Ascending aorta (tissue), 2 donors: ENCODE measurements at places on chromosomes 13 and 19.

GRCh38 chr19:16715611-16716010 lies 4.0 kb upstream of the NWD1 start:
- no peak for DNase-seq

DNA sequence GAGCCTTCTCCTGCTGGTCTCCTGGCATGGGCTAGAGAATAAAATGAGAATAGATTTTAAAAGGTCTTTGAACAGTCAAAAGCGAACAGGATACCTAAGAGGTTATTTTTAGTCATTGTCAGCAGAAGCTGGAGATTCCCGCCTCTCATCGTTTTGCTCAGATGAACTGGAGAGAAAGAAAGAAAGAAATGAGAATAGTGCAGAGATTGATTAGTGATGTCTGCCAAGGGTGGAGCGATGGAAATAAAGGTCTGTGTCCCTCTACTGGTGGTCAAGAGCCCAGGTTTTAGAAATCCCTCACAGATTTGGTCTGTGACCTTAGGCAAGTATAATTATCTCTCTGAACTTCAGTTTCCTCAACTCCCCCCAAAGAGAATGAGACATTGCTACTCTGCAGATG lies 5.3 kb downstream of the NCAN start:
- no peak for DNase-seq

DNA sequence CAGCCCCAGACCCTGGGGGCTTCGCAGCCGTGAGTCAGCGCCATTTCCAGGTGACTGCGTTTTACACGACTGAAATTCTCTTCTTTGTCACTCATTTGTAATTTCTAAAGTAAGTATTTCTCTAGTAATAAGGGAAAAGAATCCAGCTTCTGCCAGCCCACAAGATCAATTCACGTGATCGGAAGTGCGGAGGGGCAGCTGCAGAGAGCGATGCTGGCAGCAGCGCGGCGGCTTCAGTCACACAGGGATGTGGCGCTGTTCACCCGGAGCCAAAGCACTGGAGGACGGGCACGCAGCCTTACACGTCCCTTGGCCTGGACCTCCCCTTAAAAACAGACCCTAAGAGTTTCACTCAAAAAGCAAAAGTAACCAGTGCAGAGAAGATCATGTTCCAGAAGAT lies 18.4 kb downstream of the GRTP1 start:
- DNase-seq: no peak

- peak; percentile 79 for DNase-seq
These were observed 468 bp downstream of the STX10 start for GRCh38 chr19:13149628-13150186.

DNA sequence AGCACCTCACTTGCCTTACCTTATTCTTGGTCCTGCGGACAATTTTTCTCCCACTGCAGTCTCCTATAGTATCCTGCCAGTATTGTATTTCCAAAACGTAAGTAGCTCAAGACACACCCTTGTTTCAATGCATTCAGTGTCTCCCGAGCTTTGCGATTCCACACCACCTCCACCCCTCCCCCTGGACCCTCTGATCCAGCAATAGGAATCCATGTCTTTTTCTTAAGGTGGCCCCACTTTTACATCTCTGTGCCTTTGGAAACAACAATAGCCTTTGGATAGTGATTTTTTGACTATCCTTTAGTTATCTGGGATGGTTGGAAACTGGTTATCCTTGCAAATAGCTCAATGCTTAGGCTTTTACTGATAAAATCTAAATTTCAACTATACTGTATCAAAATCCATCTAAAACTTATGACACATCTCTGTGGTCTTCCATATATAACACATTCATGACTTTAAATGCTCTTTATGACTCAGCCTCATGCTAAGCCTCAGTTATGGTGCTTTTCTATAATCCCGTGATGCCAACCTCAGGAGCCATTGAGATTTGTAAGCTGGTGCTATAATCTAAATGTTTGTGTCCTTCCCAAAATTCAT lies 27.1 kb downstream of the FAM216B start:
- no peak for DNase-seq

DNA sequence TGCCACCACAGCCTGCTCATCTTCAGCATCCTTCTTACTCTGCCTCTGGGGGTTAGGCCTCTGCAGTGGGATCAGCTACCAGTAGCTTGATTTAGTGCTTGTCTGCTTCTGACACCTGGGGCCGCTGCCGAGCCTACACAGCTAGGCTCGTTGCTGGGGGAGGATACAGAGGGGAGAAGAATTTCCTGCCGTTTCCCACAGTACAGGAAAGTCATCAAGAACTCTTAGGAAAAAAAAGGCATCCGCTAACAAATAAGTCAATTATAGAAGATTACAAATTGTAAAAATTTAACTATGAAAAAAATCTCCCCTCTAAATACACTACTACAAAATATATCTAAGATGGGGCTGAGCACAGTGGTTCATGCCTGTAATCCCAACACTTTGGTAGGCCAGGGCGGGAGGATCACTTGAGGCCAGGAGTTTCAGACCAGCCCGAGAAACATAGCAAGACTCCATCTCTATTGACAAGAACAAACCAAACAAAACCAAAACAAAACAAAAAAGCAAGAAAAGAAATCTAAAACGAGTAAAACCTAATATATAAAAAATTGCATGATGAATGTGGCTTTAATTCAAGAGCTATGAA lies 26.7 kb downstream of the LATS2 start:
- no peak for DNase-seq

- DNase-seq: no peak
These were observed 68.8 kb downstream of the DNAJC3 start for GRCh38 chr13:95745752-95746151.

DNA sequence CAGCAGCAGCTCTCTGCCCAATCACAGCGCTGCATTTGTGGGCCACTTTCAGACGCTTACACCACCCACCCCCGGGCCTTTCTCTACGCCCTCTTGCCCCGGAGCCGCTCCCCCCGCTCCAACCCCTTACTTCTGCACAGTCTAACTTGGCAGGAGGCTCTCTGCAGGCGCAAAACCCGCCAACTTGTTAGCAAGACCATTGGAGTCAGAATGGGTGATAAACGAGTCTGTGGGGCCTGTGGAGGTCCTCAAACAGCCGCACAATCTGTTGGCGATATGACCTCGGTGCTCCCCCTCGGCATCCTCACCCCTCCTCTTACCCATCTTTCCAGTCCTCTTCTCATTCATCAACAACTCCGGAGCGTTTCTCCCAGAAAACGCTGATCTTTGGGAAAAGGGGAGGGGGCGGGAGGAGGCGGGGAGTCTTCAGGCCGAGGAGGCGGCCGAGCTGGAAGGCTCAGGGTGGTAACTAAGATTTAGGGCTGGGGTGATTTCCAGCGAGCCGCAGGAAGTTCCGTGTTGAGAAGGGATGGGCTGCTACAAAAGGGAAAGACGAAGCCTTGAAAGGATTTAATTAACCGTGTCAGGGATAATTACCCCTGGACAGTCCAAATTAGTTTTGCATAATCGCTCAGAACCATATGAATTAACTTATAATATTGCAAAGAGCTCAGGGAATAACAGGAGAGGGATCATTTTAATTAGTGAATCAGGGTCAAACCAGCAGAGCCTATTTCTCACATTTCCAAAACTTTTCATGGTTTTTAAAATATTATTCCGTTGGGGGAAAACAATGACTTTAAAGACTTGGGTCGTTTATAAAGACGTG lies 4.1 kb downstream of the SOX21 start:
- no peak for DNase-seq
